ENCODE measurements at places on chromosomes 4 and X.

- DNase-seq: no peak
Measured at GRCh38 chr4:187586892-187587291, 408.7 kb upstream of the ZFP42 start.

- no peak for DNase-seq
Measured at GRCh38 chr4:139419388-139419914, 34.5 kb upstream of the RAB33B start.

DNA sequence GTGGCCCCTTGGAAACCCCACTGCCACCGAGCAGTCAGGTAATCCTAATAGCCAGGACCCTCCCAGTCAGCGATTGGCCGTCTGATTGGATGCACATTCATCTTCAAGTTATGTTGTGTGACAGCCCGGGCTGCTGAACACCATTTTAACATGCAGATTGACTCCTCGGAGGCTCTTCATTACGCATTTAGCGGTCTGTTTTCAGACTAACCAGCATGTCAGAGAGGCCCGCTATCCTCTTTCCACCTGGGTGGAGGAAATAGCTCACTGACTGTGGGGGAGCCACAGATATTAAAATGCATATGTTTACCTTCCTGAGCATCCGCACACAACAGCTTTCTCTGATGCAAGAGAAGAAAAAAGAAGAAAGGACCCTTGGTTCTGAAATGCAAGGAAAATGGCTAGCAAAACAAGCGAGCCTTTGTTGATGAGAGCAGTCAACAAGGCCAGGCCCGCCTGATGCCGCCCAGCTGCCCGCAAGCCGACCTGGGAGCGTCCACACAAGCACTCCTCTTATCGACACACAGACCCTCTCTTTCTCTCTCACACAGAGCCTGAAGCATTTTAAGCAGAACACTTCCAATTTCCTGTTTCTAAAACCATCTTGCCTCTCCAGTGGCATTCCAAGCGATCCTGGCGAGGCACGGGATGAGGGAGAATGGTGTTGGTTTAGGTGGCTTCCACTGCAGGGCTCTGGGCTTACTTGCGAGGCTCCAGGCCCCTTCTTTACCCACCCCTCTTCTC, 118.3 kb downstream of the MGST2 start:
- no peak for DNase-seq

- no peak for DNase-seq
Measured at GRCh38 chr4:182715548-182715947, 201.6 kb downstream of the DCTD start.

GRCh38 chr4:153676486-153676885, 7.6 kb upstream of the TLR2 start:
- DNase-seq: no peak

- no peak for DNase-seq
Measured at GRCh38 chr4:130025701-130026100, 929.7 kb downstream of the C4orf33 start.

- no peak for DNase-seq
Measured at GRCh38 chrX:57651169-57651919, 28.7 kb downstream of the NLRP2B start.

DNA sequence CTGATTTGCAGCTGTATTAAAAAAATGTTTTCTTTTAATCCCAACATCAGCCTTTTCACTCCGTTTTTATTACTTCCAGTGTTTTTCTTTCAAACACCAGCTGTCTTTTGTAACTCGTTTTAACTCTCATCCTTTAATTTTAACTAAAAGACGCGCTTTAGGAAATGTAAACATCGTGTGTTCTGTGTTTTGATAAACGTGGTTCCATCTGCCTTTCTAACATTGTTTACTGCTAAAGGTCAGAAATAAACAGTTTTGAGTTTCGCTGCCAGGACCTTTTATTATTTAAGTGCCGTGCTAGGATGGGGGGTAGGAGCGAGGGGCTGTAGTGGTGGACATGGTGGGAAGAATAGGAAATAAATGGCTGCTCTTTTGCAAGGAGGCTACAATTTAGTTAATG, 1.5 kb downstream of the N4BP2 start:
- no peak for DNase-seq

DNA sequence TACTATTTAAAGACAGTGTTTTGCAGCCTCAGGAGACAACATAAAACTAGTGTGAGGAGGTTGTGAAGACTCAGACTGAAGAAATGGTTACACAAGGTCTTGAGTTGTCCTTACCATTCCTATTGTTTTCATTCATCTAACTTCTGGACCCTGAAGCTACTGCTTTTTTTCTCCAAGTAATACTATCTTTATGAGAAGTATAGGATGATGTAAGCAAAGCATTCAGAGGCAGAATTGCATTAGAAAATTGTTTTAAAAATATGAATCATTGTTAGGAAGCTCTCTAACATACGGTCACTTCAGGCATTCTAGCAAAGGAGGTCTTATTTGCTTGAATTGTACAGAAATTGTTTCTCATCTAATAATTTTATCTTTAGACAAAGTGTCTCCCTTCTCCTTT, 357.8 kb downstream of the TLL1 start:
- DNase-seq: no peak

DNA sequence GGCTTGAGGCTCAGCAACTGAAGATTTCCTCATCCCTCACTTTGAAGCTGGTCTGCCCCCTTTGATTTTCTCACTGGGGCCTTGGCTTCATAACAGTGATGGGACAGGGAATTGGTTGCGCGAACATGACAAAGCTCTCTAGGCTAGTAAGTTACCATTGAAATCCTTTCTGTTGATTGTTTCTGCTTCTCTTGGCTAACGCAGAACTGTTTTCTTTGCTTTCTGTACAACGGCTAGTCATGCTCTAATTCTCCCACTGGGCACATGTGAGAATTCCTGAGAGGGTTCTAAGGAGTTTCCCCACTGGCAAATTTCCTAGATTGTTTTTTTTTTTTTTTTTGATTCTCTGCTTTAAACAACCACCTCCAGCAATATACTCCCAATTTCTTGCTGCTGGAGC, 738.6 kb downstream of the PCDH7 start:
- no peak for DNase-seq

DNA sequence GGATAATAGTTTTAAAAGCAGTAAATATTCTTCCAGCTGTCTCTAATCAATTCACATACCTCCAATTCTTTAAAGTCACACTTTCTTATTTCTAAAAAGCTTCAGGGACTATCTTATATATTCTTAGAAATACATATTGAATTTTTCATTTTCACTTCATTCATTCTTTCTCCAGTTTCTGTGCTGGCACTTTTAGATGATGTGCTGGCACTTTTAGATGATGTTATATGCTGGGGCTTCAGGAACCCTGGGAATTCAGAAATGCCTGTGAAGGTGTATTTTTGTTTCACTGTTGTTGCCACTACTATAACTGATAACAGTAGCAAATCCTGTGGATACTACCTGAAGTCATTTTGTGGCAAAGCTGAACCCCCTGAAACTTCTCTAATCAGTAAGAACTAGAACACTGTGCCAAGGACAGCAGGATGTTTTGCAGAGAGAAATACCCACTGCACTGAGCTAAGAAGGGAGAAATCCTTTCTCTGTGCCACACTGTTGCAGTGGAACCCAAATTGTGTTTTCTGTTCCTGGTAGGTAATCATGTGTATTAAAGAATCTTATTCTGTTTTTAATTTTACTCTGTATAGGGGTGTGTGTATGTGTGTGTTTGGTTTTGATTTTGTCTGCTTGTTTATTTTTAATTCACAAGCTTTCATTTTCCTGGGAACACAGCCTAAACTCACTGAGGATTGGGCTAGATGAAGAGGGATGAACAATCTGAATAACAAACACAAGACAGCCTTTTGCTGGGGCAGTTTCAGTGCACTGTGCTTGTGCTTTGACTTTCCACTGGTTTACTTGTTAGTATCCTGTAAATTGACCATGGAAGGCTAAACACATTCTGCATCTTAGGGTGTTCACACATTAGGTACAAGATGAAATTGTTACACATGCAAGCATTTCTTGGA, 898.3 kb downstream of the CCSER1 start:
- DNase-seq: no peak

GRCh38 chrX:143165778-143166177, 140.1 kb downstream of the SPANXN4 start:
- DNase-seq: no peak

GRCh38 chr4:141216002-141216761, 4.5 kb upstream of the ZNF330 start:
- no peak for DNase-seq

DNA sequence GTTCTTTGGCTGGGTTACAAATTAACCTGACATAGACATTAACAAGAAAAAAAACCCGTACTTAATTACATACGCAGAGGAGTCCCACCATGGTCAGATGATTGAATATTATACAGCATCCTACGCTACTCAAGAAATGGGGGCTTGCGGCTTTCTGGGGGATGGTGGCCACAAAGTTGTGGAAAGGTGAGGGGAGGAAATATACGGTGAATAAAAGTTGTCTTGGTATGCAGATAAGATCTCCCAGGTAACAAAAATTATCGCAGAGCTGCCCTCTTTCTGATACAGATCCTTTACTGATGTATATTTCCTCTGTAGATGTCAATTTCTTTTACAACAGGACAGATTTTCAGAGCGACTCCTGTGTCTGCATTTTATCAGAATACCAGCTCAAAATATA, 890 bp downstream of the DCAF16 start:
- DNase-seq: no peak

DNA sequence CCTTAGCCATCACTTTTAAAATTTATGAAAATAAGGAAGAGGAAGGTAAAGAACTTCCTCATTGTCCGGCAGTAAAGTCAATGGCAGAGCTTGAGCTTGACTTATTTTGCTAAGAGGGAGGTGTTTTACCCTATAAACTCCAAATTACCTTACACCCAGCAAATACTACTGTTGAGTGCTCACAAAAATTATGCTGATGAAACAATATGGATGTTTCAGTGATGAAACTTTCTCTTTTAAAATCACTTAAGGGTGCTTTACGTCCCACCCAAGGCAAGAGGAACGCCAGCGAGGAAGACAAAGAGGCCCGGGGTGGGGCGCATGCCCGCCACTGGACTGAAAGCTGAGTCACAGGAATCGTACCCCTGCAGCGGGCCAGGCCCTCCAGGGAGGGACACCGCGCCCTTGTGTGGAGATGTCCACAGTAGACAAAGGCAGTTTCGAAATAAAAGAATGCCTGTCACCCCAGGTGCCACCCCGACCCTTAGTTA, 560 bp upstream of the TMSB4X start:
- no peak for DNase-seq

GRCh38 chr4:18722748-18723191, 701.2 kb upstream of the LCORL start:
- no peak for DNase-seq

- DNase-seq: no peak
Measured at GRCh38 chrX:96389281-96390047, 295.2 kb upstream of the DIAPH2 start.

DNA sequence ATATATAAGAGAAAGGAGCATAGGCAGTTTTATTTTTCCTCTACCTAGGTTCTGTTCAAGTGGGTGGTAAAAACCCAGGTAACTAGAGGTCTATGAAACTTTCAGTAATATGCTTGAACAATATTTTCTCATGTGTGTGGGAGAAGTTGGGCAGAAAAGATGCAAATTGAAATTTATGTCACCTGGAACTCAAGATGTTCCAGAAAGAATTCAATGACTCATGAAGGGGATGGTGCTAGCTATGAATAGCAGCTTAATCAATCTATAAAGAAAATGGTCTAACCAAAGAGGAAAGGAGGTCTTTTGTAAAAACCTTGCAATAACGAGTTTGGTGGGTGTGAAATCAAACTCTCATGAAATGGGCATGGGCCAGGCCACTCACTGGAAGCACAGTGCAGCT, 263.8 kb downstream of the INPP4B start:
- DNase-seq: no peak

DNA sequence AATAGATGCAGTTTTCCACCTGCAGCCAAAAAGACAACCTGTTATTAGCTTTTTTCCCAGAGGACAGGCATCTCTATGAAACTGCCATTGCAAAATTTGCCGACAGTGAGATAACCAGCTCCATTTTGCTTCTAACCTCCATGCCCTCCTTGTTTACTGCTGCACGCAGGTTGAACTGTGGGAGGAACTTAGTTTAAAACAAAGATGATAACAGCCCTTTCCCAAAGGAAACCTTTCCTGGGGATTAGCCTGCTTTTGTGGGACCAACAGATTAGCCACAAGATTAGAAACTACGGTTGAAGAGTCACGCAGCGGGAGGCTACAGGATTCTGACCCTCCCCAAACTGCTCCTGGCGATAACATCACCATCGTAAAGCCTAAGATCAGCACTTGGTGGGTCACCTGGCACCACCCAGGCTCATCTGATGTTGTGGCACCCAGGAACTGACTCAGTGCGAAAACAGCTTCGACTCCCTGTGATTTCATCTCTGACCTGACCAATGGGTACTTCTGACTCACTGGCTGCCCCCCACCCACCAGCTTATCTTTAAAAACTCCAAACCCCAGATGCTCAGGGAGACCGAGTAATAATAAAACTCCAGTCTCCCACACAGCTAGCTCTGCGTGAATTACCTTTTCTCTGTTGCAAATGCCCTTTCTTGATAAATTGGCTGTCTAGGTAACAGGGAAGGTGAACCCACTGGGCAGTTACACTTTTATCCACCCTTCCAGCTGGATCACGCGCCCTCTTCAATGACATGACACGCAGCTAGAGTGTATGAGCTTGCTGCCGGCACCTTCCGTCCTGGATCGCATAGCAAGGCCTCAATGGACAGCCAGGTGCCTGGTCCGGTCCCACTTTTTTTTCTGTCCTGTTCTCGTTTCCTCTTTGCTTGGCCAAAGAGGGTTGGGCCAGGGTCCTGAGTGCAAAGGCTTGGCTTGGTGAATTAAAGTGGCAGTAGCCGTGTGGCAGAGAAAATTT, 27.2 kb downstream of the NOP14 start:
- DNase-seq: no peak

- DNase-seq: no peak
Measured at GRCh38 chr4:165367040-165367439, 11.8 kb upstream of the CPE start.

- DNase-seq: no peak
Measured at GRCh38 chr4:183287309-183287659, 32.8 kb downstream of the CLDN22 start.

GRCh38 chrX:40938423-40938822, 146.8 kb upstream of the USP9X start:
- no peak for DNase-seq

DNA sequence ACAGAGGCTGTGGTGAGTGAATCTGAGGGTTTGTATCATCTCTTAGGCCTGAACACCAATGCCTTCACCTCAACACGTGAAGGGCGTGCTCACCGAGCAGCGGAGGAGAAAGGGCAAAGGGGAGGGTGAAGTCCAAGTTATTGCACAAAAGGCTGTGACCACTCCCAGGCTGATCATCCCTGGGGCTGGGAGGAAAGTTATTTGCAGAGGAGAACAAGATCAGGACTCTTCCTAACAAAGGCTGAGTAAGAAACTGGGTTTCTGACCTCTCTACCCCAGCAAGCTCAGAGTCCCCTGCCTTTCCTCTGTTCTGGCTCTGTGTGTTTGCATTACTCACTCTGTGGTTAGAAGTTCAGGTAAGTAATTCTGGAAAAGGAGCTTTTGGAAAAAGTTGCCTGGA, 366.3 kb upstream of the CXorf51A start:
- no peak for DNase-seq

GRCh38 chrX:37580080-37580479, 8.6 kb downstream of the LANCL3 start:
- no peak for DNase-seq
